Stimulated activated memory B cell treated with anti-CD40 and anti-IgM and Interleukin-4, amounts not matched to agents 10 μg/mL and 1 μg/mL and 100 μg/mL, for 72 hours (primary cell): ENCODE measurements at places on chromosomes 5 and 9.

GRCh38 chr9:122220673-122221182, 8.0 kb downstream of the LHX6 start:
- peaks cover 93% of the 10 kb centered on the region for H3K27me3 ChIP-seq
- peaks cover 36% of the 10 kb centered on the region for H3K4me1 ChIP-seq
- no peak overlapping the region for H3K4me3 ChIP-seq
- H3K36me3 ChIP-seq = no peaks in the 10 kb centered on the region
- H3K27ac ChIP-seq = no peak overlapping the region

DNA sequence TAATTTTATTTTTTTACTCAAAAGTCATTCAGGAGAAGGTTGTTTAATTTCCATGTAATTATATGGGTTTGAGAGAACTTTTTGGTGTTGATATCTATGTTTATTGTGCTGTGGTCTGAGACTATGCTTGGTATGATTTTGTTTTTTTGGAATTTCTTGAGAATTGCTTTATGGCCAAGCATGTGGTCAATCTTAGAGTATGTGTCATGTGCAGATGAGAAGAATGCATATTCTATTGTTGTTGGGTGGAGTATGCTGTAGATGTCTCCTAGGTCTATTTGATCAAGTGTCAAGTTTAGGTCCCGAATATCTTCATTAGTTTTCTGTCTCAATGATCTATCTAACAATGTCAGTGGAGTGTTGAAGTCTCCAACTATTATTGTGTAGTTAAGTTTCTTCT, 134.9 kb downstream of the HMHB1 start:
- H3K27ac ChIP-seq = no peak overlapping the region
- H3K36me3 ChIP-seq = no peaks in the 10 kb centered on the region
- peaks cover 28% of the 10 kb centered on the region for H3K27me3 ChIP-seq

- peaks cover 18% of the 10 kb centered on the region for H3K4me1 ChIP-seq
- peak overlapping the region; percentile 70 for H3K27ac ChIP-seq
- H3K36me3 ChIP-seq = no peaks in the 10 kb centered on the region
- peaks cover 11% of the 10 kb centered on the region for H3K27me3 ChIP-seq
- H3K4me3 ChIP-seq = peak overlapping the region; percentile 75
Measured at GRCh38 chr5:66828046-66828547, 231.9 kb downstream of the MAST4 start.

- no peak overlapping the region for H3K27ac ChIP-seq
- H3K36me3 ChIP-seq = no peaks in the 10 kb centered on the region
- H3K27me3 ChIP-seq = peaks cover 10% of the 10 kb centered on the region
- no peaks in the 10 kb centered on the region for H3K4me1 ChIP-seq
Measured at GRCh38 chr5:56037531-56038010, 42.8 kb upstream of the IL6ST start.

GRCh38 chr5:175684931-175685330, 27.1 kb downstream of the HRH2 start:
- no peaks in the 10 kb centered on the region for H3K36me3 ChIP-seq
- no peak for ATAC-seq
- H3K27me3 ChIP-seq = peaks cover 27% of the 10 kb centered on the region
- no peak overlapping the region for H3K27ac ChIP-seq
- H3K4me1 ChIP-seq = no peaks in the 10 kb centered on the region

- H3K4me1 ChIP-seq = no peaks in the 10 kb centered on the region
- ATAC-seq = no peak
- no peaks in the 10 kb centered on the region for H3K27me3 ChIP-seq
Measured at GRCh38 chr5:53946405-53947100, 363.8 kb downstream of the ARL15 start.

DNA sequence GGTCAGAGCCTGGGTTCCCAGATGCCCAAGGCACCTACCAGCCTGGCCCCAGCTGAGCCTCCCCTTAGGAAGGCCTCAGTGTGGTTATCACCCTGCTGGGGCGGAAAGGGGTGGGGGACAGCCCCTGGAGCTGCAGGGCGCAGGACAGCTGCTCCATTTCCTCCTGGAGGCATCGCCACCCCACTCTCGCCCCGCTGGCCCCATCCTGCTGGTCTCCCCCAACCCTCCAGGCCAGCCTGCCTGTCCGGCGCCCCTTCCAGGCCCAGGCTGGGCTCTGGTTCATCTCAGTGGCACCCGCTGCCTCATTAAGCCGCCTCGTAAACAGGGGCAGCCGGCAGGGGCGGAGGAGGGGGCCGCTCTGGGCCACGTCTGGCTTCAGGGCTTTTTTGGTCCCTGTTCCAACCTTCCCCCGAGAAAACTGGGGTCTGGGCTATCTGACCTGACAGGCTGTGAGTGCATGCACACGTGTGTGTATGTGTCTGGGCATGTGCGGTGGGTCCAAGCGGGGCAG, 30.8 kb upstream of the ENHO start:
- ATAC-seq = no peak
- H3K36me3 ChIP-seq = no peaks in the 10 kb centered on the region
- no peak overlapping the region for H3K4me3 ChIP-seq
- H3K27ac ChIP-seq = no peak overlapping the region

- H3K27ac ChIP-seq = no peak overlapping the region
- no peaks in the 10 kb centered on the region for H3K4me1 ChIP-seq
- no peak overlapping the region for H3K4me3 ChIP-seq
- no peaks in the 10 kb centered on the region for H3K36me3 ChIP-seq
- peaks cover 15% of the 10 kb centered on the region for H3K27me3 ChIP-seq
- no peak for ATAC-seq
Measured at GRCh38 chr5:18079831-18080230, 445.6 kb downstream of the TAF11L14 start.

GRCh38 chr9:116154976-116155697, 1.5 kb downstream of the PAPPA start:
- no peak overlapping the region for H3K4me3 ChIP-seq
- peaks cover 21% of the 10 kb centered on the region for H3K4me1 ChIP-seq
- no peaks in the 10 kb centered on the region for H3K36me3 ChIP-seq
- no peak for ATAC-seq
- H3K27me3 ChIP-seq = peaks cover 88% of the 10 kb centered on the region

DNA sequence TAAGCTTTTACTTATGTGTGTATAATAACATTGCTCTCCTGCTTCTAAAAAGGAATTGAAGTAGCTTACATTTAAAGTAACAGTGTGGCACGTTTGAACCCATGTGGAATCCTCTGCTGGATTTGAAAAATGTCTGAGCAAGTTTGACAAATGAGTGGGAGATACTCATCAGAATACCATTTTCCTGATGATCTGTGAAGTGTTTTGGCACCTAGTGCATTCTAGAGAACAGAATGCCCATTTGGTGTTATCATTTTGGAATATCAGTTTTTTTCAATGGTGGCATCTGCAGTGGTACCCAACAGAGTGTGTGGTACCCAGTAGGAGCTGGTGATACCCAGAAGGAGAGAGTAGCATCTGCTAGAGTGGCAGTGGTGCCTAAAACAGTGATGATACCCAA, 471.1 kb downstream of the PLK2 start:
- no peaks in the 10 kb centered on the region for H3K4me1 ChIP-seq
- H3K27me3 ChIP-seq = no peaks in the 10 kb centered on the region
- no peak overlapping the region for H3K27ac ChIP-seq
- H3K4me3 ChIP-seq = no peak overlapping the region
- no peak for ATAC-seq

GRCh38 chr5:140011297-140011802, 31.7 kb downstream of the NRG2 start:
- no peaks in the 10 kb centered on the region for H3K4me1 ChIP-seq
- H3K4me3 ChIP-seq = no peak overlapping the region
- ATAC-seq = peak; percentile 60
- no peaks in the 10 kb centered on the region for H3K27me3 ChIP-seq
- H3K36me3 ChIP-seq = no peaks in the 10 kb centered on the region

DNA sequence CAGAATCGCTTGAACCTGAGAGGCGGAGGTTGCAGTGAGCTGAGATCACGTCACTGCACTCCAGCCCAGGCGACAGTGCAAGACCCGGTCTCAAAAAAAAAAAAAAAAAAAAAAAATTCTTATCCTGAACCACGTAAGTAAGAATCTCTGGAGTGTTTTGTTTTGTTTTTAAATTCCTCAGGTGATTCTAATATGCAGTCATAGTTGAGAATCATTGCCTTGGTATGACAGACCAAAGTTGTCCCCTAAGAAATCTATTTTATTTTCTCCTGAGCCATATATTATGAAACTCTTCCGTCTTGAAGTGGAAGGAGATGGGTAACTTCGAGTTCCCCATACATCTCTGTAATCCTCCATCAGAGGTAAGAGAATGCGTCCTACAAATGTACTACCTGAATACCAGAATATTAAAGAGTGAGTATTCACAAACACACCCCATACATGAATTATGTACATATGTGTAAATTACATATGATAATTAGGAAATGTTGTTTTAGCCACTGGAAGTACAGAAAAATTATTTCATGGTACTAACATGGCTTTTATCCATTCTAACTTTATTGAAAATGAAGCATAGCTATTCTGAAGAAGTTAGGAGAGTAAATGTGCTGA, 26.7 kb upstream of the SVEP1 start:
- no peak overlapping the region for H3K4me3 ChIP-seq
- no peaks in the 10 kb centered on the region for H3K4me1 ChIP-seq
- no peak overlapping the region for H3K27ac ChIP-seq
- H3K36me3 ChIP-seq = no peaks in the 10 kb centered on the region
- peaks cover 29% of the 10 kb centered on the region for H3K27me3 ChIP-seq
- no peak for ATAC-seq
